ENCODE measurements at places on chromosomes 1 and 21.
A peak's percentile ranks its signal among the peaks of the same experiment; 100 is the strongest.

GRCh38 chr1:3940754-3941345, 40.8 kb upstream of the C1orf174 start:
- DNase-seq, result no peak

- DNase-seq, result no peak
Measured at GRCh38 chr1:204904228-204904810, 33.7 kb downstream of the NFASC start.

DNA sequence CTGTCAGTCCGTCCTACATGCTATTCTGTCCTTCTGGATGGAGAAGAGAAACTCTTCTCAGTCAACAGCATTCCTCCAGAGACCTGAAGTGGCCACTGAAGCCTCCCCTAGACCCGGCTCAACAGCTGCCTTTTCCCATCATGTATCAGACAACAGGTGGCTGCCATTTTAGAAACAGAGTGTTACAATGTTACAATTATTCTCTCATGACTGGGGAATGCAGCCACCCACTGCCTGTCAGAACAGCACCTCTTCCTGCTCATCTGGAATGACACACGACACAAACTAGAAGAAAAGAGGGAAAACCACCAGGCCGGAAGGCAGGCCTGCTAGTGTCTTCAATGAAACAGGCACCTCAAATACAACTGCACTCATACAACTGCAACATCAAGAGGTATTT, 105.3 kb downstream of the PGBD5 start:
- no peak for DNase-seq

GRCh38 chr1:240033406-240033805, 58.3 kb upstream of the FMN2 start:
- DNase-seq, result no peak

GRCh38 chr1:58136387-58136786, 410.1 kb downstream of the OMA1 start:
- no peak for DNase-seq

DNA sequence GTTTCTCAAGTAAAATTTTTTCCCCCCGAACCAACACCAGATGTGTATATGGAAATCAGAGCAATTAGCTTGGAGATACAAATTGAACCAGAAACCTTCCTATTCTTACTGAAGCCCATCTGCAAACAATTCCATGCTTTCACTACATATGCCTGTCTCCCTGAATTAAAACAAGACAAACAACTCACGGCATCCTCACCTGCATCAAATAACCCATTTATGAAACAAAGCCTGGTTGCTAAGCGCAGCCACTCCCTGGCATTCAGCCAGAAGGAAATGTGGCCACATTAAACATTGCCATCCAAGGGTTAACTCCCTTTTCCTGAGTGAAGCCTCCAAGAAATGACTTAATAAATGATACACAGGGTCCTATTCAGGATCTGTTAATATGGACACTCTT, 55.3 kb downstream of the APP start:
- no peak for DNase-seq

DNA sequence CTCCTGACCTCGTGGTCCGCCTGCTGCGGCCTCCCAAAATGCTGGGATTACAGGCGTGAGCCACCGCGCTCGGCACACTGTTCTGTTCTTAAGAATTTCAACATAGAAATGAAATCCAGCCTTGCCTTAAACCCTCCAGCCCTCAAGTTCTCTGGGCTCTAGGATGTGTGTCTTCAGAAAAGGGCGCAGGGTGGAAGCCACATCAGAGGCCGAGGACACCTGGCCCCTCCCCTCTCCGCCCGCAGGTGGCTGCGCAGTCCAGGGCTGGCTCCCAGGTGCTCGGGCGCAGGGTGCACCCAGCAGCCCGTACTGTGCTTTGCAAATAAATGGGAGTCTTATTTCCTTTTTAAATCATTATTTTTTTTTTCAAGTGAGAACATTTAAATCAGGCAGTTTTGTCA, 2.0 kb upstream of the C1orf174 start:
- no peak for DNase-seq

GRCh38 chr1:50605186-50605875, 182.1 kb upstream of the DMRTA2 start:
- peak; percentile 63 for DNase-seq

- peak; percentile 58 for DNase-seq
Measured at GRCh38 chr1:16727190-16728111, 12.9 kb upstream of the RNU1-4 start.

- peak; percentile 23 for DNase-seq
Measured at GRCh38 chr1:55245781-55246180, 30.6 kb upstream of the USP24 start.

- no peak for DNase-seq
Measured at GRCh38 chr1:84540759-84541158, 33.5 kb downstream of the CTBS start.

DNA sequence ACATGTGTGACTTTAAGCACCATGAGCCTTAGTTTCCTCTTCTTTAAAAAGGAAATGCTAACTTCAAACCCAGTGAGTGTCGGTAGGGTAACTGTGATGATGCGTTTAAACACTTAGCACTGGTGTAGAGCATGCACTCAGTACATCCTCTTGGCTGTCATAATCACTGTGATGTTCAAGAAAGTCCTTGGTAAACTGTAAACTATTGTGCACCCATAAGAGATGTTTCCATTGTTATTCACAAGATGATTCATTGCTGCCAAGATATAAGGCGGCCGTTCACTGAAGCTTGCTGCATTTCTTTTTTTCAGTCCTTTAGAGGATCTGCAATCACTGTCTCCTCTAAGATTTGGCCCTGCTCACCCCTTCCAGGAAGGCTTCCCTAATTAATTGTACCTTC, 61.8 kb upstream of the DAB1 start:
- DNase-seq, result no peak

DNA sequence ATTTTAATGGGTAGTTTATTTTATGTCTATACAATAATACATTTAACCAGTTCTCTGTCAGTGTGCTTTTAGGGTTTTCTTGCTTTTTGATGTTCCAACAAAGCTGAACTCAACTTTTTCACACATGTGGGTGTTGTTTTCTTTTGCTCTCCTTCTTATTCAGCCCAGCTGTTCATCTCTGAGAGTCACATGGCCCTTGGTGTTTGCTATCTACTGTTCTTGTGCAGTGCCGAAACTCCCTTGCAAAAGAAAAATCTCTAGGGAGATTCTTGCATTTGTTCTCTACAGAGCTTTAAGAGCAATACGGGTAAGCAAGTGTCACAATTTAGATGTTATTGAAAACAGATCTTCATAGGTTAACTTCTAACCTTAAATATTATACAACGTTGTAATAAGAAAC, 281.1 kb upstream of the CXADR start:
- DNase-seq, result no peak

DNA sequence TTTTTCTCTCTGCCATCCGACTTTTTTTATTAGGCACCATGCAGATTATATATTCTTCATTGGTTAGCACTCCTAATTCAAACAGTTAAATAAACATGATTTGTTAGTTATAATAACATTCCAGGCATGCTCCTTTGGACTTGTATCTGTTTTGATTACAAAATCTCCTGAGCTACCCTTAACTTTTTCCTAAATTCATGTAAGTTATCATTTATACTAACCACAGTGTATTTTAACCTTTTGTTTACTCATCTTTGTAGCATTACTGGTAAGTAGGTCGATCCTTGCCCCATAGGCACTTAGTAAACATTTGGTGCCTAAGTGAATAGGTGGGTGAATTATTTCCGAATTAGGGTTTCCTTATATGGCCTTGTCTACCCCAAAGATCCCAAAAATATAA, 43.8 kb downstream of the MIER1 start:
- DNase-seq, result no peak
